Central memory CD4-positive, alpha-beta T cell (primary cell): ENCODE measurements at places on chromosomes 3 and 15.

DNA sequence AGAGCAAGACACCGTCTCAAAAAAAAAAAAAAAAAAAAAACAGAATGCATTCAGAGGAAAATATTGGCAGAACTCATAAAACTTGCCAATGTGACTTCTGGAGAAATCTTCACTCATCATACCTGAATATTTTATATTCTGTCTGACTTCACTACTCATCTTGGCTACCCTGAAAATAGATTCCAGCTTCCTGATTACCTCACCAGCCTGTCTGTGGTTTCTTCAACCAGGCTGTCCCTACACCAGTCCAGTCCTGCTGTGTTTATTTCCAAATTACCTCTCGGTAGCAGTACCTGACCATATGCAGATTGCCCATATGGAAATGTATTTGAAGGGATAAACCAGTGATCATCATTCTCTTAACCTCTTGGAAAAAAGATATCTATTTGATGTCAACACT, 9.3 kb upstream of the P3H2 start:
- no peak for DNase-seq

DNA sequence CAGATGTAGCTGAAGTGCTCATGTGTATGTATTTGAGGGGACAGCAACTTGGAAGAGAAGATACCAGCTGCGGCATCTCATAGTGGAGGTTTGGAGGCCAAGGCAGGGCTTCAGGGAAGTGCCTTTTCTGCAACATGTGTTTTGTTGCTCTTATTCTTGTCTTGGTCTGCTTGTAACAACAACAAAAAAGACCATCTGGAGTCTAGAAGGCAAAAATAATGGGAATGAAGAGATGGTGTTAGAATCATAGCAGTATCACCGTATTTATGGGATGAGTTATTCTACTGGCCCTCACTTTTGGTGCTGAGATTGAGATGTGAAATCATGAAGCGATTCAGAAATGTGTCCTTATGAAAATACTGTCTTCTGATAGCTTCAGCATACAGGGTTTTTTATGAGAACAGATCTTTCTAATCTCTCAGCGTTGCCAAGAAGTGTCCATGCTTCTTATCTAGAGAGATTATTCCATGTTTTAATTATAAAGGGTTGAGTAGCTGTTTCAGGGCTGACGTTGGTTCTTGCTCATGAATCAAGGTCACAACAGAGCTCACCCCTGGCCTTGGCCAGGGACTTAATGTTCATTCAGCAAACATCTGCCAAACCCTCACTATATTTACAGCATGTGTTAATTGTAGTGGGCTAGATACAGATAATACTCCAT, 58.0 kb downstream of the ITPR1 start:
- no peak for DNase-seq

DNA sequence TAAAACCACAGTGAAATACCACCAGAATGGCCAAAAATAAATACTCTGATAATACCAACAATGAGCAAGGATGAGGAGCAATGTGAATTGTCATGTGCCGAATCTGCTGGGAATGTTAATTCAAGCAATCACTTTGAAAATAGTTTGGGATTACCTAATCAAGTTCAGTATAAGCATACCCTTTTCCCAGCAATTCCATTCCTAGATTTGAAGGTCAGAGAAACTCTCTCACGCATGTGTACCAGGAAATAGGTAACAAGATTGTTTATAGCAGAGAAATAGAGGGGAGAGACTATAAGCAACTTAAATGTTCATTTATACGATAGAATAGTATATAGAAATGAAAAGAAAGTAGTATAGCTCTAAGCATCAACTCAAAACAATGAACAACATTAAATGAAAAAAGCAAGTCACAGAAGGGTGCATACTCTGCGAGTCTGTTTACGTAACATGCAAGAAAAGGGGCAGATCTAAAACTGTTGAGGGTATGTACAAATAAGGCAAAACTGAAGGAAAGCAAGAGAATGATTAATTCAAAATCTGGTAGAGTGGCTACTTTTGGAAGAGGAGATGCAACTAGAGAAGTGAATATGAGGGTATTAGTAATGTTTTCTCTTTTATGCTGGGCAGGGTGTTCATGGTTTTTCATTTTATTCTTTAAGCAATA, 27.4 kb downstream of the TMOD3 start:
- DNase-seq = no peak

DNA sequence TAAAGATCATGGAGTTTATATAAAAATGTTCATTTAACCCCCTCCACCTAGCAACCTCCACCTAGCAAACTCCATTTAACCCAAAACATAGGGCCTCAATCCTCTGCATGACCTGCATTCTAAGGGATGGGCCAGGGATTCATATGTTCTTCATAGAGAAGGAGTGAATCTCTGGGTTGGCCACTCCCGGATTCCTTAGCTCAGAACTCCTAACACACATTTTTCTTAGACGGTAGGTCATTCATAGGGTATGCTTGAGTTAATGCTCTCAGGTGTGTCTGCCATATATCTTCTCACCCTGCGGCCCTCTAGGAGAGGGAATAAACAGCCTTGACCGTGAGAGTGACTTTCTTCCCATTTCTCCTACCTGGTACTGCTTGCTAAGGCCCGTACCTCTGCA, 102.0 kb upstream of the IGSF10 start:
- DNase-seq = no peak

DNA sequence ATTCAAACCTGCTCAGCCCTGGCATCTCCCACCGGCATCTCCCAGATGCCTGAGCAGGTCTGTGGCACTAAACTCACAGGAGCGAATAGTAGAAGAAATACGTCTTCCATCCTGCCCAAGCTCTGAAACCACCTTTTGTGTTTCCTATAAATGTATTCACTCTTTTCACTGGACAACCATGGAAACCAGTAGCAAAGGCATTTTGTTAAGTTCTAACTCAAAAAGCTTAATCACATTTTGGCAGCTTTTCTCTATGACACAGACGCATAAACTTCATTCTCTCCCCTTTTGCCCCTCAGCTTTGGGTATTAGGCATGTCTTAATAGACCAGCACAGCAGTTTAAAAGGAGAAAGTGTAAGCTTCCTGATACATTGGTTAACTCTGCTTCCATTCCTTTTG, 24.5 kb upstream of the ARNT2 start:
- no peak for DNase-seq

DNA sequence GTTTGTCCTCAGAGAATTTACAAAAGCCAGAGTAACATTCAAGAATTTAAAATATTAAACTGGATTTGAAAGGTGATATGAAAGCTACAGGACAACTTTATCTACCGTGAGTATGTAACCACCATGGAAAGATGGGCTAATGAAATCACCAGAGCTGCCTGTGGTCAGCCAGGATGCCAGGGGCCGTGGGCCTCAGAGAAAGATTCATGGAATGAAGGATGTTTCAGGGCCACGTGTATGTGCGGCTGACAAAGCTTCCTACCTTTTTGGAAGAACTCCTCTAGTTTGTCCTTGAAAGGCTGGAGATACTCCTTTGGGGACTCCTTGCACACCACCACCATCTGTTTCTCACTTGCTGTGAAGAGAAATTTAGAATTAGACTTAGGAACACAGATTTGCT, 138.9 kb downstream of the GREM1 start:
- no peak for DNase-seq

DNA sequence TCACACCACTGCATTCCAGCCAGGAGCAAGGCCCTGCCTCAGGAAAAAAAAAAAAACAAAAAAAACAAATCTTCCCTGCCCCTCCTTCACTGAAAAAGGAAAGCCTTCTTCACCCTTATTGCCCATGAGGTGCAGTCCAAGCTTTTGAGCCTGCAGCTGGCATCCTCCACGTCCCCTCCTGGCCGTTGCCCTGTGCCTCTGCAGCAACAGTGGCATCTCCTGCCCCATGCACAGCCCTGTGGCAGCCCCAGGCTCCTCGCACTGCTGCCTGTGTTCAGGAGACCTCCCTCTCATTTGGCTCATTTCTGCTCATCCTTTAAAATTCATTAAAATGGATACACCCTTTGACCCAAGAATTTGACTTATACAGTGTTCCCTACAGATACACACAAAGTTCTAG, 72.7 kb upstream of the PLXNA1 start:
- no peak for DNase-seq

- DNase-seq = peak; percentile 72
These were observed at the start of gene TMED3 for GRCh38 chr15:79310985-79311900. Gene TMED3 (plus strand): TSS chr15:79311112. CDS start chr15:79311250, 138 bp downstream.

GRCh38 chr3:99505646-99506269, 132.6 kb upstream of the COL8A1 start:
- no peak for DNase-seq

DNA sequence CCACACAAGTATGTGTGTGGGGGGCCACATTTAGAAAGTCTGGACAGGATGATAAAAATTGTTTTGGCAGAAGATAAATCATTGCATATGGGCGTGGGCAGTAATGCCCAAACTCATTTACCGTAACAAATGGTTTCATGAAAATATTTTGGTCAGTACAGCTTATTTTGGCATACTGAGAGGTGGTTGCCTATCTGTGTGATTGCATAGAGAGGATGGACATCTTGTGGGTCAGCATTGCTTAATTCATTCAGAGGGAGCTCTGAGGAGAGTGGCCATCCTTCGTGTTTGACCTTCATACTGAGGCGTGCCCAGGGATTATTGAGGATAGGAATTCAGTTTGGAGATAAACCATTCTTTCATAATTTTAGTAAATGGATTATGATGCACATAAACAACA, 162.5 kb downstream of the GAP43 start:
- no peak for DNase-seq
